Renal pelvis (tissue), 12 donors: ENCODE measurements at places on chromosomes 6 and 20. TPM values are rescaled to one million over a fixed set of nuclear protein-coding genes. Genes with fewer than 3 reads are reported as not detected.

The HLA-DQA1 gene
- polyA plus RNA-seq: 1.7 TPM

DNA sequence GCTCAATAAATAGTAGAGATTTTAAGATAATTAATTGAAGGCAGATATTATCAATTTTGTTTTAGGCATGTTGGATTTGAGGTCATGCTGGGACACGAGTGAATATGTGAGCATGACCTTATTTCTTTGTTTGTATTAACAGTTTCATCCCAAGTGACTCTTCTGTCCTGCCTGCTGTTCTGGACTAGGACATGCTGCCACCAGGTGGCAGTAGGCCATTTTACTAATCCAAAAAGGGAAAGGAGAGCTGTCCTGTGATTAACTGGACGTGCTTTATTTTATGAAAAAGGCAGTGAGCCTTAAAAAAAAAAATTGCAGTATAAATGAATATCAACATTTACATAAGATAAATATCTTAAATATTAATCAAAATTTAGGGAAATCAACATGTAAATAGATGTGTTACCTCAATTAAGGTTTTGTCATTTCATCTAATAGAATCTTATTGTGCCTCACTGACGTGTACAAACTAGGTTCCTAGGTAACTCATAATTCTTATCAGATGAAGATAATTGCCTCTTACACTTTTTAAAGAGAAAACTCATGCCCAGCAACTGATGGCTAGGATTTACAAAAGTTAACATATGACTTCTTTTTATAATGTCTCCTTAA lies 49.8 kb downstream of the FRK start:
- DNase-seq: peak; percentile 49

- DNase-seq: no peak
These were observed 674.2 kb upstream of the MANEA start for GRCh38 chr6:94902974-94903628.

GRCh38 chr20:52959125-52959524 lies 13.0 kb upstream of the TSHZ2 start:
- DNase-seq: peak; percentile 83

DNA sequence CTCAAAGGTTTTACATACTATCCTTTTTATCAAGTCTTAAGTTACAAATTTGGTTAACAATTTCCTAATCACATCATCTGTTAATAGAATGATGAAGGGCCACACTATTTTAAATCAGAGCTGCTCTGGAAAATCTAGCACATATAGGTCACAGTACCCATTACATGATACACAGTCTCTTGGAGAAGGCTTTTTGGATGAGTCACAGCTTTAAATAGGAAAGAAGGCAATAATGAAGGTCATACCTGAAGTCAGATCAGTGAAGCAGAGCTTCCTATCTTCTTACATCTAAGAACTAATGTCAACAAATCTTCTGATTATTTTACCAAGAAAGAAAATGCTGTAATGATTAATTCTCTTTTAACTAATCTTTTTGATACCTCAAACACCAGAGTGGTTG lies 248.5 kb downstream of the BTBD9 start:
- DNase-seq: no peak
